ENCODE measurements at places on chromosomes 6 and 20. TPM values are rescaled to one million over a fixed set of nuclear protein-coding genes. Genes with fewer than 3 reads are reported as not detected.

Gene RUNX2
- 1.0 TPM for total RNA-seq

Gene PGC
- total RNA-seq = not detected

Gene PRR18
- 0.07 TPM for total RNA-seq

Gene CD40
- total RNA-seq = 5.0 TPM

Gene TFAP2D
- total RNA-seq = not detected

Gene CCR6
- total RNA-seq = not detected

Gene TAPBP
- 43.6 TPM for total RNA-seq

Gene SLC22A2
- not detected for total RNA-seq

Gene HRH3
- total RNA-seq = not detected

Gene UST
- total RNA-seq = 2.9 TPM

Gene OPRL1
- total RNA-seq = 0.48 TPM

Gene CAP2
- 13.1 TPM for total RNA-seq

Gene SAMD5
- 1.1 TPM for total RNA-seq

Gene UTRN
- 13.4 TPM for total RNA-seq

Gene PCK1
- total RNA-seq = 0.03 TPM

Gene ACTL10
- total RNA-seq = 0.05 TPM

Gene SUPT3H
- 4.8 TPM for total RNA-seq

Gene MYH7B
- total RNA-seq = not detected

Gene BRD2
- total RNA-seq = 143 TPM

Gene FOXC1
- 6.5 TPM for total RNA-seq

Gene SIRPD
- not detected for total RNA-seq

Gene HDGFL1
- not detected for total RNA-seq

Gene BTN1A1
- total RNA-seq = not detected

Gene NRSN1
- total RNA-seq = not detected

Measured in A549 treated with DMSO at 1 μM for 4 hours (cell line).